ENCODE measurements at places on chromosomes 5 and 9.
A peak's percentile ranks its signal among the peaks of the same experiment; 100 is the strongest.

- no peak for DNase-seq
These were observed 571 bp upstream of the MARCHF11 start for GRCh38 chr5:16179936-16180788.

GRCh38 chr5:171627936-171628632 lies 157.5 kb upstream of the SMIM23 start:
- DNase-seq = no peak

- no peak for DNase-seq
These were observed 619.5 kb downstream of the IRX1 start for GRCh38 chr5:4215143-4215542.

DNA sequence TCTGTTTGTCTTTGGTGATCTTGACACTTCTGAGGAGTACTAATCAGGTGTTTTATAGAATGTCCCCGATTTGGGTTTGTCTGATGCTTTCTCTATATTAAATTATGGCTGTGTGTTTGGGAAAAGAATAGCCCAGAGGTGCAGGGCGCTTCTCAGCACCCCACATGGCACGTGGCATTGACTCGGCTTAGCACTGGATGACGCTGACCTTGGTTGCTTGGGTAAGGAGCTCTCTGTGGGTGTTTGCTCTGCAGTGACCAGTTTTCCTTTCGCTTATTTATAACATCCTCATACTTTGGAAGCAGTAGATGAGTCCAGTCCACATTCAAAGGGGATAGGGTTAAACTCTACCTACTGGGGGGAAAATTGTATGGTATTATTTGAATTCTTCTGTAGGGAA lies 12.5 kb upstream of the FAM120AOS start:
- DNase-seq = no peak

DNA sequence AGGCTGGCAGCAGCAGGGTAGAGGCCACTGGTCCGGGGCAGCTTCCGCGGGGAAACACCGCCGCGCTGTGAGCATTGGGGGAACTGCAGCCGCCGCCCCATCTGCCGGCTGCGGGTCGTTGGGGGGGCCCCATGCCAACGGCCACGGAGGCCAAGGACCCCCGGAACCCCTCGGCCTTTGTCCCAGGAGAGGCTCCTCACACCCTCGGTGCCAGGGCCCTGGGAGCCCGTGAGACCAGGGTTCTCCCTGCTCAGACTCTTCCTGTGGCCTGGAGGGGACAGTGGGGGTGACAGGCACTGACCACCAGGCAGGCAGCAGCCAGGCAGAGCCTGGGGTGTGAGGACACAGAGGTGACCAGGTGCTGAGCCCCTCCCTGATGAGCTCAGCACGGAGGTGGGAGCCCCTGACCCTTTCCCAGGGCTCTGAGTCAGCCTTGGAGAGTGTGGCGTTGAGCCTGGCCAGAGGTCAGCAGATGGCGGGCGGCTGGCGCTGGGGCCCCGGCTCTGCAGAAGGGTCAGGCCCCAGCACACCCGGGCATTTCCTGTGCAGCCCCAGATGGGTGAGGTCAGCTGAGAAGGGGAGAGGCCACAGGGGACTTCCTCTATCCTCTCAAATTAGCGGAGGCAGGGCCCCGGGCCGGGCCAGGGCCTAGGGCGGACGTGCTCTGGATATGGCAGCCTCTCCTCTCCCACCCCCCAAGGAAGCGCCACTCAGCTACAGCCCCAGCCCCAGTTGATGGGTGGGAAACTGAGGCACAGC lies 17.9 kb upstream of the EGFL7 start:
- DNase-seq = no peak

GRCh38 chr9:19405771-19406170 lies 3.0 kb upstream of the ACER2 start:
- DNase-seq = no peak

DNA sequence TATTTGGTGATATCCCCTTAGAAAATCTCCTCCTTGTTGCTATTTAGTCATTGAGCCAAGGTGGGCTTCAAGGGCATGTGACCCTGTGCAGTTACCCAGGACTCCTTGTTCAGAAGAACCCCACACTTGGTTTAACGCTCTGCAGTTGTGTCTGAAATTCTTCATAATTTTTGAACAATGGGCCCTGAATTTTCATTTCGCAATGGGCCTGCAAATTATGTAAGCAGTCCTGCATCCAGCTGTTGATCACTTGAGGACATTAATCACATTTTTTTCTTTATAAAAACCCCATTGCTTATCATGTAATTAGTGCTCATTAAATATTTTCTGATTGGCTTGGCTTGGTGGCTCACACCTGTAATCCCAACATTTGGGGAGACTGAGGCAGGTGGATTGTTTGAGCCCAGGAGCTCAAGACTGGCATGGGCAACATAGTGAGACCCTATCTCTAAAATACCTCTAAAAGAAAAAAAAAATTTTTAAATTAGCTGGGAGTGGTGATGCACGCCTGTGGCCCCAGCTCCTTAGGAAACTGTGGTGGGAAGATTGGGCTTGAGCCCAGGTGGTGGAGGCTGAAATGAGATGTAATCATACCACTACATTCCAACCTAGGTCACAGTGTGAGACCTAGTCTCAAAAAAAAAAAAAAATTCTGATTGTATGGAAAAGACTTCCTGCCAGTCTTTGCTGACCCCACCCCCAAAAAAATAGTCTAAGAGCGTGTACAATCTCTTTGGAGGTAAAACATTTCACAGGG lies 194.2 kb upstream of the HAPLN1 start:
- no peak for DNase-seq

DNA sequence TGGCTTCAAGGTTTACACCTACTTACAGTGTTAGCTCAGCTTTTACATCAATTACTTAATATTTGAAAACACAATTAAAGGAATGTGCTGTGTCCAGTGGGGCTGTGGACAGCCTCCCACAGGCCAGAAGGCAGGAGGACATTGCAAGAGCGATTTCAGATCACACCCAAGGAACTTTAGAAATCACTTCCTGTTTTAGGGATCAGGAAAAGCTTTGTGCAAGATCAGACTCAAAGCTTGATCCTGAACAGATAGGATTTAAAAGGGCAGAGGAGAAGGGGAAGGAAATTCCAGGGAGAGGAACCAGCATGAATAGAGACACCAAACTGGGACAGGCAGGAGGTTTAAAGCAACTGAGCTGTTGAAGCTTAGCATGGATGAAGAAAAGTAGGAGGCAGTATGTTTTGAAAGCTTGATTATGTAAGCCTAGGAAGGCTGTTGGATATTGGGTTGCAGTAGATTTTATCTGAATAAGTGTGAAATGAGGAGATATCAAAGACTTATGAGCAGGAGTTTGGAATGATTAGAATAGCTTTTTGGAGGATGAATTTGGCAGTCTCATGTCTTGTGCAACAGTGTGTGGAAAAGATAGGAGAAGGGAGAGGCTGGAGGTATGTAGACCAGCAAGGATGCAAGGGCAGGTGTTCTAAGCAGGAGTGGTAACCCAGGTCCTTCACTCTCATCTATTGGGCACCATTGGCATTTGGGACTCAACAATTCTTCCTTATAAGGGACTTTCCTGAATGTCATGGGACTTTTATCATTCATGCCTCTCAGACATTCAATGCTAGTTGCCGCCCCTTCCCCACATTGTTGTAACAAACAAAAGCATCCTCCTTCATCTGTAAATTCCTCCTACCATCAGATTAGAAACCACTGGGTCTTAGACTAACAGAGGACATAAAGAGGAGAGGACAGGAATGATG lies 123.5 kb downstream of the TARS1 start:
- peak; percentile 18 for DNase-seq
